ENCODE measurements at places on chromosomes 6 and 20.

GRCh38 chr20:63690898-63691710 is 5.3 kb upstream of the TNFRSF6B start:
- no peak for DNase-seq

DNA sequence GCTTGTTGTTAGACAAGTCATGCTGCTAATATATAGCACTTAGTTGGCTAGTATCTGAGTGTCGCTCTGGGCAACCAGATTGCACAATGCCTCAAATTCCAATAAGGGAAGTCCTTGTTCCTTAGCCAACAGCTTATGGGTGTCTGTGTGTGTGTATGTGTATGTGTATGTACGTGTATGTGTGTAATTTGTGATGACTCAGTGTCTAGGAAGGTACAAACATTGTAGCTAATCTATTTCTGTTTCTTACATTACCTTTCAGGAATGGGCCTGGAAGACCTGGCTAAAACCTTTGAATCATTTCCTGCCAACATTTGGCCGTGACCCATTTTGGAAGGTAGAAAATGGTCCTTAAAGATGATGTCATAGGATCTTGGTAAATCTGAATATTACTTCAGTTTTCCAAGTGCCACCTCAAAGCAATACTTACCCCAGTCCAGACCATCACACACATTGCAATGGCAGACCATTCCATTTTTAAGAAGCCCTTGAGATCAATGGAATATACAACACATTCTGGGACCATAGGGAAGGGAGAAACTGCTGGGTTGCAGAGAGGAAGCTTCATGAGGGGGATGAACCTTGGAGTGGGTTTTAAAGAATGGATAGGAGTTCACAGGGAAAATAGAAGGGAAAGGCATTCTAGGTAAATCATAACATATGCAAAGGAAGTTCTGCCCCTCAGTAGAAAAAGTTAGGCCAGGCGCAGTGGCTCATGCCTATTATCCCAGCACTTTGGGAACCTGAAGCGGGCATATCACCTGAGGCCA is 25.1 kb downstream of the NEDD9 start:
- DNase-seq, result peak; percentile 78

DNA sequence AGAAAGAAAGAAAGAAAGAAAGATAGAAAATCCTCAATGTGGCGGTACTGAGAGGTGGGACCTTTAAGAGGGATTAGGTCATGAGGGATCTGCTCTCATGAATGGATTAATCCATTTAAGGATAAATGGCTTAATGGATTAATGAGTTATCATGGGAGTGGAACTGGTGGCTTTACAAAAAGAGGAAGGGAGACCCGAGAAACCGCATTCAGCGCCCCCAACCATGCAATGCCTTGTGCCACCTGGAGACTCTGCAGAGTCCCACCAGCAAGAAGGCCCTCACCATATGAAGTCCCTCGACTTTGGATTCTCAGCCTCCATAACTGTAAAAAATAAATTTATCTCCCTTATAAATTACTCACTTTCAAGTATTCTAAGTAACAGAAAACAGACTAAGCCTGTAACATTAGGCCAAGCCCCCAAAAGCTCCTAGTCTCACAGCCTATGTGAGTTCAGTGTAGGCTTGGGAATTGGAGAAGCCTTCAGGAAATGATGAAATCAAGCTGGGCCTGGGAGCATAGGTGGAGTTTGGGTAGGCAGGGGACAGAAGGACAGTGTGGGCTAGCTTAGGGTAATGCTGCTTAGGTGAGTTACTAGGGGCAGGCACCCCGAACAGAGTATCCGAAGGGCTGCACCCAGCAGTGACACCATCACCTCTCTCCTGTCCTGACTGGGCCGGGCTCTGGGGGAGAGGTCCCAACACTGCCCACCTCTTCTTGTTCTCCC is 36.2 kb upstream of the RNF24 start:
- DNase-seq, result no peak

- DNase-seq, result no peak
These were observed 93.6 kb upstream of the FAM184A start for GRCh38 chr6:119171864-119172588.

GRCh38 chr6:2216794-2217383 is 28.5 kb downstream of the GMDS start:
- DNase-seq, result no peak

- no peak for DNase-seq
These were observed 93.8 kb upstream of the BCLAF1 start for GRCh38 chr6:136383268-136383937.

- no peak for DNase-seq
These were observed 273.6 kb downstream of the ADGB start for GRCh38 chr6:146872426-146872785.

DNA sequence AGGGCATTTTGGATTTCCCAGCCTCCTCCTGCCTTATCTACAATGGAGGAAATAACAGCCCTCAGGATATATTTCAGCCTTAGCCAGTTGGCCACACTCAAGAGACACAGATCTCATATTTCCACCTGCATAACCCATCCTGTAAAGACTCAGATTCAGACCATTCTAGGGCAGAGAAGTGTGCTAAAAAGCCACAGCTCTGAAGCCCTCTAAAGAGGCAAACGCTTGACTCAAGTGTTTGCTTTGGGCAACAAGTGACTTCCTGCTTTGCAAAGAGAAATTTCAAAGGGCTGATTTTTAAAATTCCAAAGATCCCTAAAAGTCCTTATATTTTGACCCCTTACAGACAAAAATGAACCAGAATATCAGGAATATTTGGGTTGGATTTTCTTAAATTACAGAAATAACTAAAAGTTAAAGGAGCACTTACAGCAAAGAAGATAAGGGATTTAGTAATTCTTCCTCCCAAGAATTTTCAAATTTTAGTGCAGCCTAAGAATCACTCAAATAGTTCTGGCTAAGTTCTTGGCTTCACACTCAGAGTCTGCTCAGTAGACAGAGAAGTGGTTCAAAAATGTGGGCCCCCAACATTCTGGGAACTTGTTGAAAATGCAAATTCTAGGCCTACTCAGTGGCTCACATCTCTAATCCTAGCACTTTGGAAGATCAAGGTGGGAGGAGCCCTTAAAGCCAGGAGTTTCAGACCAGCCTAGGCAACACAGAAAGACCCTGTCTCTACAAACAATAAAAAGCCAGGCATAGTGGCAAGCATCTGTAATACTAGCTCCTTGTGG is 18.9 kb upstream of the ADGRF5 start:
- no peak for DNase-seq

DNA sequence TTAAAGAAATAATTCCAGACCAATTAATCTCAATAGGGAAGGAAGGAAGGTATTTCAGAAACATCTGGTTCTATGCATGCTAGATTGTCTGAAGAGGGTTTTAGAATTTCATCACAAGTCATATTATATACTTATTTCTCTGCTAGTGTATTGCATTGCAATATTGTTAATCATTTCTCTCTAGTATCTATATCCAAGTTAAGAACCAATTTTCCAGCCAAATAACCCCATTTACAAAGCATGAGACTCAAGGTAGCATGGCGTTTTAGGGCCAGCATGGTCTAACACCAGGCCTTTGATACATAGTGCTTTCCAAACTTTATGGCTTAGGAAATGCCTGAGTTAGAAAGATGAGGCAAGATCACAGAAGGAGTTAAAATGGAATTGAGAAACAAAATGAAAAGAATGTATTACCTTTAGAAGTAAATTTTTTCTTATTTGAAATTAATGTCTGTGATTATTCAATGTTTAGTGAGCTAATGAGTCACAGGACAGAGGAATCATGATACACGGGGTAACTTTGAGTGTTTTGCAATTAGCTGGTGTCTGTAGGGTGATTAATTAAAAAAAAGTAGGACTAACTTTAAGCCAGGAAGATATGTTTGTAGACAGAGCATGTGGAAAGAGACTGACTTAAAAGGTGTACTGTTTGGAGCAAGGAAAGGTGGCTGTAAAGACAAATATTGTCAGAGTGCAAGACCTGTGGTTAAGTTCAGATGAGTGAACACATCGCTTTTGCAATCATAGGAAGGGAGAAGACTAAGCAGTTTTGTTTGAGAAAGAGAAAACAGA is 1006.2 kb upstream of the CITED2 start:
- DNase-seq, result no peak

GRCh38 chr6:25280344-25281074 is 1.3 kb downstream of the CARMIL1 start:
- no peak for DNase-seq

DNA sequence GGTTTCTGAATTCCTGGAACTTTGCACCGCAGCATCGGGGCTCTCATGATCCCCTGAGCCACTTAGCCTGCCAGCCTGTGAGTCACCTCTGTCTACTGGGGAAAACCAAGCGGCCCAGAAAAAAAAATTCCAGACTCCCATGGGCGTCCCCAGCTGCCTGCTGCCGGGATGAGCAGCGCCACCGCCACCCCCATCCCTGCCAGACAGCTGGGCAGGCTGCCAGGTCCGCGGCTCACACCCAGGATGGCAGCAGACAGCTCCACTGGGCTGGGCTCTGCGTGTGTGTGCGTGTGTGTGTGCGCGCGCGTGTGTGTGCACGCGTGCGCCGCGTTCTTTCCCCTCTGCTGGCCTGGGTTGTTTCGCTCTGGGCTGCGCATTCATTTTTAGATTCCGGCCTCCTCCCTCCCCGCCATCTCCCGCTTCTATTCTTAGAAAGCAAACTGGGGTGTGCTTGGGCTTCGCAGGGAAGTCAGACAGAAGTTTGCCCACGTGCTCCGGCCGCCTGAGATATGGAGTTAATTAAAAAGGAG is 38.9 kb upstream of the PMEPA1 start:
- peak; percentile 84 for DNase-seq

Data from Ammon's horn (tissue), 1 donor.